Right renal pelvis (tissue), 4 donors: ENCODE measurements at places on chromosomes 12 and 14. TPM values are rescaled to one million over a fixed set of nuclear protein-coding genes. Genes with fewer than 3 reads are reported as not detected.

DNA sequence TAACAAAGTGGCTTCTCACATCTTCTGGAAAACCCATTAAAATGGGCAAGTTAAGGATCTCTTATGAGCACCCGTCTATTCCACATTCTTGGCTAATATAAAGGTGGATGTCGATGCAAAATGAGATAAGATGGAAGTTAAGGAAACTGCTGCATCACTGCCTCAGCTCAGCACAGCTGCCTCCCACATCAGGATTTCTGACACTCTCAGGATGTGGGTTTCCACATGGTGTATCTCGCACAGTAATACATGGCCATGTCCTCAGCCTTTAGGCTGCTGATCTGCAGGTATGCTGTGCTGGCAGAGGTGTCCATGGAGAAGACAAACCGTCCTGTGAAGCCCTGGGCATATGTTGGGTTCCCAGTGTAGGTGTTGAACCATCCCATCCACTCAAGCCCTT, 1348.0 kb downstream of the TMEM121 start:
- no peak for DNase-seq

DNA sequence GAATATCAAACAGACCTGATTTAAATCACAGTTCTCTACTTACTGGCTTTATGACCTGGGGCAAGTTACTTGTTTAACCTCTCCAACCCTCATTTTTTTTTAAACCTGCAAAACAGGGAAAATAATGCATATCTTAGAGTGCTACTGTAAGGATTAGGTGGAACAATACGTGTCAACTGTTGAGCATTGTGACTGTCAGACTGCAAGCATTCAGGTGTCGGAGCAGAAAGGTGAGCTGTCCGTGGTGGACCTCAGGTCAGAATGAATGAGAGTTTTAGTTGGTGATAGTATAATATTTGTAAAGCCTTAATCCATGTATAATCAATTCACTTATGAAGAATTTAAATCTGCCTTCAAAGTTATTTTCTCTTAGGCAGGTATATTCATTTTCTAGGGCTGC, 404.2 kb downstream of the ETNK1 start:
- no peak for DNase-seq

GPR84 gene
- polyA plus RNA-seq: 0.17 TPM

CFAP251 gene
- 9.8 TPM for polyA plus RNA-seq

MEG3 gene
- polyA plus RNA-seq: 87.8 TPM

GLI1 gene
- polyA plus RNA-seq: 18.6 TPM

DNA sequence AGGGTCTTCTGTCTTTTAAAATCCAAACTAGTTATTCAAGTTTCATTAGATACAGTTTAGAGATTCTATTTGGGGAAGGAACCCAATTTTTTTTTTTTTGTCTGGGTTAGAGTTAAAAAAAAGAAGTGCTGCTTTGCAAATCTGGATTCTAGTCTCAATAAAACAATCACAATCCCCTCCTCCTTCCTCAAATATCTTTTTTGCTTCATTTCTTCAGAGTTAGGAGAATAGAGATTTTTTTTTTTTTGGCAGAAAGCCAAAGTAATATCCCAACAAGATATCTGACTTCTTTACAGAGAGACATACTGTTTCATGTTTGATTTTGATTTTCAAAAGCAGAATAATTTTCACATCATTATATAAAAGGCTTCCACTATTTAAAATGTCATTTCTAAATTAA, 201.9 kb downstream of the FOXN3 start:
- DNase-seq: no peak

- no peak for DNase-seq
Measured at GRCh38 chr12:6031001-6031400, 85.9 kb upstream of the ANO2 start.

- DNase-seq: no peak
Measured at GRCh38 chr12:67966560-67966959, 22.7 kb upstream of the IFNG-AS1 start.

DNA sequence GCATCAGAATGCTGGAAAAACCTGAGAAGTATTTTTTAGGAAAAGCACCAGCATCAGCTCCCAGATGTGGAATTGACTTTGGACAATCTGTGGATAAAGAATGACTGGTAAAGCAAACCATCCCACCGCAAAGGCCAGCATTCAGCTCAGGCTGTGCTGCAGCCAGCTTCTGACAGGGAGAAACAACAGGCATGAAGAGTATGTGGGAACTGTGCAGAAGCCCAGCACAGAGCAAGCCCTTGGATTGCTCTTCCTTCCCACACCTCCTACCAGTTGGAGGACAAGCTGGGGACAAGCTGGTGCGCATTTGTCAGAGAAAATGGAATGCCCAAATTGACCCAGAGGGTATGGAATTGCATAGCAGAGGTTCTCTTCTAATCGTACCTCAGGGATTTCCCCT, 228.1 kb downstream of the ANO2 start:
- no peak for DNase-seq
